ENCODE measurements at places on chromosomes 2 and 18.

DNA sequence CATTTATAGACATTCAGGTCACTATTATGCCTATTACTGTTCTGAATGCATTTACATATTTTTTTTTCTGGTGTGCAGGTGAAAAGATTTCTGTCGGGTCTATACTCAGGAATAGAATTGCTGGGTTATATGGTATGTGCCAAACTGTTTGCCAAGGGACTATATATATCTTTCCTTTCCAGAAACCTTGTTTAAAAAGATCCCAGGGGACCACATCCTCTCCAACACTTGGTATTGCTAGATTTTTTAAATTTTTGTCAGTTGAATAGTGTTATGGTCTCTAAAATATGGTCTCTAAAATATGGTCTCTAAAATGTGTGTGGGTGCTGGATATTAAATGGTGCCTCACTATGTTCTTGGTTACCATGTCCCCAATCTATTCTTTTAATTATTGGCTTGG lies 131.3 kb downstream of the INSIG2 start:
- DNase-seq, result no peak

DNA sequence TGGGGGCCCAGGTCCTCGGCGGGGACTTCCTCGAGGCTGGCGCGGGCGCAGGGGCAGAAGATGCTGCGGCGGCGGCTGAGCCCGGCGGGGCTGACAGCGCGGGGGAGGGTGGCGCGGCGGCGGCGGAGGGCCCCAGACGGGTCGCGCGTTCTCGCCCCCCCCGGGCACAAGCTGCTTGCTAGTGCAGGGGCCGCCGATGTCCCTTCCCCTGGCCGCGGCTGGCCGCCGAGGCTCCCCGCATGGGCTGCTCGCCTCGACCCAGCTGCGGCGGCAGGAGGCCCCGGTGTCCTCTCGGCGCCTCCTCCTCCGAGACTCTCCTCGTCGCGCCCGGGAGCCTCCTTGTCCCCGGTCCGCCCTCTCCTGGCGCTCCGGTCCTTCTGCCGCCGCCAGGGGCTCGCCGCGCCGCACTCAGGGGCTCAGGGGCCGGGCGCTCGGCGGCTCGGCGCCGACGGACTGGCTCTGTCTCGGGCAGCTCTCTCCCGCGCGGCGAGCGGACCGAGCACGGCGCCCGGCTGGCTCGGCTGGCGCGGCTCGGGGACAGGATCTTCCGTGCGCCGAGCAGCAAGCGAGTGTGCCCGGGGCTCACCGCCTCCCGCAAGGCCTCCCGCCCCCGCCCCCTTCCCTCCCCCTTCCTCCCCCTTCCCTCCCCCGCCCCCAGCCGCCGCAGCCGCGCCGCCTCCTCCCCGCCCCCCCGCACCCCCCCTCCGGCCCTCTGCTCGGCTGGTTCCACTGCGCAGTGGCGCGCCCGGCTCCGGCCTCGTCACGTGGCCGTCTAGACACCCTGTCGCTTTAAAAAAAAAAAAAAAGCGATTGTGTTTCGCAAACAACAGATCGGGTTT lies 902 bp upstream of the SMAD7 start:
- DNase-seq, result peak; percentile 79

GRCh38 chr2:186624276-186624675 lies 34.4 kb downstream of the ITGAV start:
- no peak for DNase-seq

GRCh38 chr18:512957-513356 lies 12.5 kb upstream of the COLEC12 start:
- no peak for DNase-seq

GRCh38 chr2:110799376-110799775 lies 67.0 kb downstream of the ACOXL start:
- no peak for DNase-seq

GRCh38 chr2:39871291-39871761 lies 92.3 kb upstream of the THUMPD2 start:
- peak; percentile 61 for DNase-seq

- DNase-seq, result no peak
Observed at GRCh38 chr2:38523728-38524437, 78.8 kb downstream of the HNRNPLL start.

DNA sequence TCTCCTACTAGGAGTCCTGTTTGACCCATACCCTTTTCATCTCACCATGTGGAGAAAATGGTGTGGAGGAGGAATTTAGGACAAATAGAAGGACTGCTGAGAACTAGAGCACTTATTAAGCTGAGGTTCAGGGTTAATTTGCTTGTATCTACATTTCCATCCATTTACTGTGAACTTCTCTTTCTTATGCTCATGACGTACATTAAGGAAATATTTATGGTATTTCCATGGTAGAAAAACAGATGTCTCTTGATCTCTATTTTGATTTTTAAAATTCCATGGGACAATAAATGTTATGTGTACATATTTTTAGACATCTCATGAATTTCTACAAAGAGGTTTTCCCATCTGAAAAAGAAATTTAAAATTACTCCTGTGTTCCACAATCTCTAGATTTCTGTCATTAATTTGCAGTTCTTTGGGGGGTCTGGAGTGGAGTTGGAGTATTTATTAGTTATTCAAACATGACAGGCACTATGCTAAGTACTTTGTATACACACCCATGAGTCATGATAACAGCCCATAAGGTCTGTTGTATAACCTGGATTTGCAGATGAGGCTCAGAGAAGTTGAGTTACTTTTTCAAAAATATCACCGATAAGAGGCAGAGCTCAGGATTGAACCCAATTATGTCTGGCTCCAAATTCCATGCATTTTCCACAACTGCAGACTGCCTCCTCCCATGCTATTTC lies 112.6 kb downstream of the COPS8 start:
- no peak for DNase-seq

GRCh38 chr2:73072416-73072815 lies 904 bp upstream of the SFXN5 start:
- DNase-seq, result no peak

DNA sequence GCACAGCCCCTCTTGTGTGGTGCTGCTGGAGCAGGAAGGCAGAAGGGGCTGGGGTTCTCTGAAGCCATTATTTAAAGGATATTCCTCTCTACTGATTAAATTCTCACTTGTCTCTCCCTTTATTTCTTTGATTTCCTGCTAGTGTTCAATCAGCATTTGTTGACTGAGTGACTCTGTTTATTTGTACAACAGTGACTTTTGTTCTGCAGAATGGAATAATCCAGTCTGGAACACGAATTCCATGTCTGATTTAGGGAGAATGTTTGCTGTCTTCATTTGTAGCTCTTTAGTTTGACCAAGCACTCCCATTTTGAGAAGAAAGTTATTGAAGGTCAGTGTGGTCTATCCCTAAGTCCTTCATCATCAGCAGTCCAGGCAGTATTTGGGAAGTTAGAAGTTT lies 141.2 kb downstream of the SETBP1 start:
- DNase-seq, result no peak

DNA sequence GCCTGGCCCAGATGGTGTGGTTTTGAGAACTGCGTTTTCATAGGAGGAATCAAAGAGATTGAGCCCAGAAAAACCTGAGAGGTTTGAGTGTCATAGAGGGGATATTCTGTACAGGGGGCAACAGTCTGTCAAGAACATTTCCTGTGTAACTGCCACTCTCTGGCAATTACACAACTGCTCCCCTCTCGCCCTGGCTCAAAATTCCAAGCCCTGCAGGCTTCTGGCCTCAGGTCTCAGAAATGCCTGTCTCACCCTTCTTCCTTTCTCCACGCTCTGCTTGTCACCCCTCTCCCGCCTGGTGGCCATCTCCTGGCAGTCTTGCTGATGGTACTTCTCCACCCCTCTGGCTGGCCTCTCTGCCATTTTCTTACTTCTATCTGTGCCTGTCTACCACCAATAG lies 4.0 kb downstream of the VAMP5 start:
- no peak for DNase-seq

DNA sequence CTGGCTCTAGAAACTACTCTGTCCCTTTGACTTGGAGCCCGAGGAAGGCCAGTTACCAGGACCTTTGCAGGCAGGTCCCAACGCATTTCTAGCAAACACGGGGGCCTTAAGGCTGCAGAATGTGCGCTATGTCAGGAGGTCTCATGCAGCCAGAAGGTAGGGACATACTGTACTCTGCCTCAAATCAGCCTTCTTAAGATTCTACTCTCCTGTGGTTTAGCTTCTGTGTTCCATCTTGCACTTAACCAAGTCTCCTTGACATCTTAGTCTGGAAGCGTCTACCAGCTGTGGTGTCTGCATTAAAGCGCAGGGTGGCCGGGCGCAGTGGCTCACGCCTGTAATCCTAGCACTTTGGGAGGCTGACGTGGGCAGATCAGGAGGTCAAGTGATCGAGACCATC lies 65.5 kb downstream of the STEAP3 start:
- no peak for DNase-seq

- no peak for DNase-seq
Observed at GRCh38 chr2:71862921-71863320, 284.7 kb downstream of the CYP26B1 start.

DNA sequence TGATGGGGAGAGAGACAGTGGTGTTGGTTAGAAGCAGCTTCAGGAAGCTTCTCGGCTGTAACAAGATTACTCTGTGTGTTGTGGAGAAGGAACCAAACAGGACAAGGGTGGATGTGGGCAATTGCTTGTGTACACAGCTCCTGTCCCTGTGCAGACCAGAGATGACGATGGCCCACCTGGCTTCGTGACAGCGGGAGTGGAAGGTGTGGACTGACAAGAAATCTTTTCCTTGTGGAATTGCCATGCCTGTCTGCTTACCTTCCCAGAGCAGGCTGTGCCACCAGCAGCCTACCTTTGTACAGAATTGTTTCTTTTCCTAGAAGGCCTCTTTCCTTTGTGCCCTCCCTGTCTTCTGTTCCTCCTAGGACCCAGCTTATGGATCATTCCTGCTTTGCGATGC lies 93.8 kb downstream of the ITGB1BP1 start:
- no peak for DNase-seq

- DNase-seq, result no peak
Observed at GRCh38 chr18:49843778-49844625, 30.7 kb upstream of the ACAA2 start.

DNA sequence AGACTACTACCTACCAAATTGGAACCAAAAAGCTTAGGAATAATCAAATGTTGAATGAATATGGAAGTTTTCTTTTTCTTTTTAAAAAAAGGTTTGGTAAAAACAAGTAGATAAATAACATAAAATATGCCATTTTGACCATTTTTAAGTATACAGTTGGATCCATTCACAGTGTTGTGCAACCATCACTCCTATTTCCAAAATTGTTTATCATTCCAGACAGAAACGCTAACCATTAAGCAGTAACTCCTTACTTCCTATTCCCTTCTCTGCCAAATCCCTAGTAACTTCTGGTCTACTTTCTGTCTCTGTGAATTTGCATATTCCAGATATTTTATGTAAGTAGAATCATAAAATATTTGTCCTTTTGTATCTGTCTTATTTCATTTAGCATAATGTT lies 39.8 kb downstream of the CD302 start:
- DNase-seq, result no peak

GRCh38 chr2:102032368-102033030 lies 40.7 kb downstream of the IL1R2 start:
- DNase-seq, result no peak

- no peak for DNase-seq
Observed at GRCh38 chr2:75237296-75237695, 38.0 kb upstream of the TACR1 start.

DNA sequence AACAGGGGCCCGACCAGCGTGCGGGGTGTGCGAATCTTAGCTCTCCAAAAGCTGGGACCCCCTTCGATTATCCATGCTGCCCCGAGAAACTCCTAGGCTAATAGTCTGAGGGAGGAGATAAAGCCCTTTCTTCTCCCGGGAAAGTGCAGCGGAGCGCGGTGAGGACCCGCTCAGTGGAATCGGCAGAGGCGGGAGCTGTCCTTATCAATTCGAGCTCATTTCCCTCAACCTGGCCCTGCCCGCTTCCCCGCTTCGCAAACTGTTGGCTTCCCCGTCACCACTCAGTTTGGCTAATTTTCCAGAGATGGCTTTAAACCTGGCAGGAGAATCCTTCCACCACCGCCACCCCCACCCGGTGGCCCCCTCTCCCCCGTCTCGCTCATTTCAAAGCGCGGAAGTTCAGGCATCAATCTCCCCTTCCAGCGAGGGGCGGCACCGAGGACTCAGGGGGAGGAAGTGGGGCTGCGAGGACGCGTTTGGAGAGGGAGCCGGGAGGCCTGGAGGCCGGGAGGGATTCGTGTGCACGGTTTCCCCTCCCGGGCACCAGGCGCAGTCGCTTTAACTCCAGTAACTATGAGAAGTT lies 1.6 kb downstream of the KLHL14 start:
- no peak for DNase-seq

- DNase-seq, result no peak
Observed at GRCh38 chr2:170271340-170271739, 93.4 kb downstream of the MYO3B start.

DNA sequence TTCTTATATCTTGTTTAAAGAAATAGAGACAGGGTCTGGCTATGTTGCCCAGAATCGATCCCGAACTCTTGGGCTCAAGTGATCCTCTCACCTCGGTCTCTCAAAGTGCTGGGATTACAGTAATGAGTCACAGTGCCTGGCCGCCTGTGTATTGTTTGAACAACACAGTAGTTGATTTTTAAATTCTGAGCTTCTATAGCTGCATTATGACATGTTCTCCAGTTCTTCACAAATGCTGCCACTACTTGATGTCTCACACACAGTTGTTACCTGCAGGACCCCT lies 7.7 kb upstream of the RHOB start:
- no peak for DNase-seq

DNA sequence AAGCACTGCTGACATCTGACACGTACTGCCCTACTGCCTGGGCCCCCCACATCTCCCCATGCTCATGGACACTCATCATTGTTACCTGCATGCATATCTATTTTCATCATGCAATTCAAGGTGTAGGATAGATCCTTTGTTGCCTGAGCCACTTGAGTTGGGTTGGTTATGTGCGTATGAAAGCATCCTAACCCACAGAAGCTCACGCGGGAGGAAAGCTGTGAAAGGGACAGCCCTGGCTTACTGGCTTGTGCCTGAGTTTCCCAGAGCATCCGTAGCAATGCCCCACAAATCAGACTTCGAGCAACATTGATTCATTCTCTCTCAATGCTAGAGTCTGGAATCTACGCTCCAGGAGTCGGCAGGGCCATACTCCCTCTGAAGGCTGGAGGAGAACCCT lies 285.5 kb downstream of the PHLPP1 start:
- DNase-seq, result no peak

GRCh38 chr2:213159768-213160167 lies 8.4 kb upstream of the IKZF2 start:
- DNase-seq, result no peak

DNA sequence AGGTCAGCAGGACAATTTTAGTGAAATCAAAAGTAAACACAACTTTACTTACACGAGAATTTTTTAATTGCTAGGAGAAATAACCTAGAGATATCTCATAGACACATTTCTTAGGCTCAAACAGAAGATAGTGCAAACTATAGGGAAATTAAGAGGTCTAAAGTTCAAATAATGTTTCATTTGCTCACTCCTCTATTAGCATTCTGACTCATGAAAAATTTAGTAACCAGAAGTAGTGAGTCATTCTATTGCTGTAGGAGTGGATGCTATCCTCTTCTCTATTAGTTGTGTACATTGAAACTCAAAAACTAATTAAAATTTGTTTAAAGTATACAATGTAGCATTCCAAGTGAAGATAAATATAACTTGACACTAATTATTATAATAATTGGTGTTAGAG lies 908.3 kb upstream of the TMEFF2 start:
- peak; percentile 5 for DNase-seq
